Breast epithelium (tissue), 4 donors: ENCODE measurements at places on chromosomes 7 and 10. TPM values are rescaled to one million over a fixed set of nuclear protein-coding genes. Genes with fewer than 3 reads are reported as not detected.

Gene GSDME
- 15.1 TPM for total RNA-seq

Gene SFTPA1
- total RNA-seq, result not detected

Gene CXCL12
- 103 TPM for total RNA-seq

Gene LRRD1
- 0.16 TPM for total RNA-seq

Gene UFSP1
- 4.2 TPM for total RNA-seq

Gene RELN
- total RNA-seq, result 9.8 TPM

Gene MACROH2A2
- 4.8 TPM for total RNA-seq

Gene RSBN1L
- 29.8 TPM for total RNA-seq

Gene HMX3
- not detected for total RNA-seq

Gene ZNF438
- total RNA-seq, result 8.8 TPM

Gene LIPJ
- 2.5 TPM for total RNA-seq

Gene RNF32
- 2.9 TPM for total RNA-seq

Gene SP8
- not detected for total RNA-seq

Gene CDC14C
- total RNA-seq, result not detected

Gene GRID1
- 5.9 TPM for total RNA-seq

Gene HABP2
- 0.29 TPM for total RNA-seq

Gene ATOH7
- not detected for total RNA-seq

Gene TEX36
- not detected for total RNA-seq

Gene OR6B1
- not detected for total RNA-seq

Gene SLC26A3
- total RNA-seq, result 13.6 TPM

Gene LLCFC1
- total RNA-seq, result not detected

Gene NEURL1
- total RNA-seq, result 1.5 TPM

Gene TRIM50
- 1.4 TPM for total RNA-seq

Gene CALML5
- not detected for total RNA-seq

Gene SLC18A2
- total RNA-seq, result 2.1 TPM

Gene TSPAN33
- total RNA-seq, result 3.9 TPM

Gene ADRB1
- 2.4 TPM for total RNA-seq

Gene CCDC172
- not detected for total RNA-seq

Gene SLC13A4
- 0.29 TPM for total RNA-seq

Gene C7orf57
- total RNA-seq, result not detected

Gene BMPER
- 6.9 TPM for total RNA-seq

Gene RHBDD2
- total RNA-seq, result 47.7 TPM

Gene C10orf88
- 8.0 TPM for total RNA-seq

Gene IFIT1B
- total RNA-seq, result not detected

Gene TRPV5
- total RNA-seq, result not detected

Gene CCDC126
- 24.6 TPM for total RNA-seq

Gene MNX1
- total RNA-seq, result 0.15 TPM

Gene CRTAC1
- total RNA-seq, result 1.6 TPM

Gene ASL
- total RNA-seq, result 31.9 TPM

Gene GDF2
- total RNA-seq, result not detected

Gene GRK5
- 14.9 TPM for total RNA-seq

Gene TMEM236
- total RNA-seq, result 0.59 TPM

Gene PIP4K2A
- total RNA-seq, result 36.6 TPM

Gene TRIM24
- total RNA-seq, result 17.7 TPM

Gene RARRES2
- total RNA-seq, result 267 TPM
